CD4-positive, alpha-beta T cell treated with Interleukin-15 for 4 hours (primary cell): ENCODE measurements at places on chromosomes 3 and 15.
A peak's percentile ranks its signal among the peaks of the same experiment; 100 is the strongest.

DNA sequence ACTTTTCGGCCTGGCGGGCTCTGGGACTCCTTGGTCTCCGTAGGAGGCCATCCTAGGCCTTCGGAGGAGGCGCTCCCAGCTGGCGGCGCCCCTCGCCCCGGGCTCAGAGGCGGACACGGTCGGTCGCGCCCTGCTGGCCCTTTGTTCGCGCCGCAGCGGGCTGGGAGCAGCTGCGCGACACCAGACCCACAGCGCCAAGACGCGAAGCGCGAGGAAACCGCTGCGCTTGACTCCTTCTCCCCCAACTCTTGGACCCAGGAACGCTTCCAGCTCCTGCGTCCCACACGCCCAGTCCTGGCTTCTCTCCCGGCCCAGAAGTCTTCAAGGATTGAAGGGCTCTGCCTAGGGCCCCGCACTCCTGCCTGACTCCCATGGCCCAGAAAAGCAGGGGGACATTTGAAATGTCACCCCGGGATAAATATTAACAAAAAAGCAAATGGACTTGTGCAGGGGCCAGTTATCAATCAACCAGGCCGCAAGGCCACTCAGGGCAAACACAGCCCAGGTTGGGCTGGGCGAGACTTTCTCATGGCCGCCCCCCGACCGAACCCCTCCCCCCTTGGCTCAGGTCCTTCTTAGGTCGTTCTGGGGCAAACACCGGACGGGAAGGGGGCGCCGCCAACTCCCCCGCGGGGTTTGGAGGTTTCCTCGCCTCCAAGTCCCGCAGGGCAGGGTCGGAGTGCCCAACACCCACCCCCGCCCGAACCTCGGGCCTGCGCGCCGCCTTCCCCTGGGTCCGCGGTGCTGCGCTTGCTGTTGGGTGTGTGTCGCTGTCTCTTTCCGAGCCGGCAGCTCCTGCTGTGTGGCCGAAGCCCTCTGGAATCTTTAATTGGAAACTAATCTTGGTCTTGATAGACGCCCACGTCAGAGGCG is 5.1 kb downstream of the ONECUT1 start:
- DNase-seq, result no peak

DNA sequence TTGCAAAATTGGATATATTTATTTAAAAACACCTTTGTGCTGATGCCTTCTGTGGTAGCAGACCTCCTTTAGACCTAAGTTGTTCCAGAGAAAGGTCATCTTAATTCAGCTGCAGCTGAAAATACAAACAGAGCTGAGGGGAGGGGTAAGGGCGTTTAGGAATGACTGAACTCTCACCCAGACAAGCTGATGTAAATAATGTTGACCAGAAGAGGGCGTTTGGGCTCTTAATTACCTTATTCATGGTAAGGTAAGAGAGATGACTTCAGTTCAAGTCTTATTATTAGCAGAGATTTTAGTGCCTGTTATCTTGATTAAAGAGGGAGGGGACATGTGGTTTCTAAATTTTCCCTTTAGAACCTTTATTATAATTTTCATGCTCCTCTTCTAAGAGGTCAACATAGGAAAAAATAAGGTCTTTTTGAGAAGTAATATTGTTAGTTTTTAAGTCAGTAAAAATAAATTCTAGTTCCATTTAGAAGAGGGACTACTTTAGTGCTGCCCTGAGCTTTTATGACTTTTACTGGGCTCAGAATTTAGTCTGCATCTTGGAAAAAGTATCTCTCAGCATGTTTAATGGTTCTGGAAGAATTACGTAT is 46.3 kb downstream of the GPR171 start:
- DNase-seq, result peak; percentile 67

DNA sequence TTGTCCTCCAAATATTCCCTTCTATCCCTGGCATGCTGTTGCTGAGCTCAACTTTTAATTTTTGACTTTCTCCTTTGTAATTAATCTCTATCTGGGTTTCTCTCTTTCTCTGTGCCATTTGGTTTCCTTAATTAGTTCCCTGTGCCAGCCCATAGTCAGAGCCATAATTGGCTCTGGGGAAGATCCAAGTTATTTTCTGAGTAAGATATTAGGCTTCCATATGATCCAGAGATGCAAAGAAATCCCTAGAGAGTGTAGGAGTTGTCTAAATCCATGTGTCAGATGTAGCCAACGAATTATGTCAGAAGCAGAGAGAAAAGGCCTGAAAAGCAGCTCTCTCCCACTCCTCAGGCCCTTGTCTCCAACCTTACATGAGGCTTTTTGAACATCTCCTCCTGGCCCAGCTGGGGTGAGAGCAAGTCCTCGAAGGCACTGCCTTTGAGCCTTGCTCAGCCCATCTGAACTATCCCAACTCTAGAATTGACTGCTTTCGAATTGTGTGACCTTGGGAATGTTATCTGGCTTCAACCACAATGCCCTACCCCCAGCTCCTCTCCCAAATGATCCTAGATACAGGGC is 46.4 kb downstream of the MOBP start:
- no peak for DNase-seq

DNA sequence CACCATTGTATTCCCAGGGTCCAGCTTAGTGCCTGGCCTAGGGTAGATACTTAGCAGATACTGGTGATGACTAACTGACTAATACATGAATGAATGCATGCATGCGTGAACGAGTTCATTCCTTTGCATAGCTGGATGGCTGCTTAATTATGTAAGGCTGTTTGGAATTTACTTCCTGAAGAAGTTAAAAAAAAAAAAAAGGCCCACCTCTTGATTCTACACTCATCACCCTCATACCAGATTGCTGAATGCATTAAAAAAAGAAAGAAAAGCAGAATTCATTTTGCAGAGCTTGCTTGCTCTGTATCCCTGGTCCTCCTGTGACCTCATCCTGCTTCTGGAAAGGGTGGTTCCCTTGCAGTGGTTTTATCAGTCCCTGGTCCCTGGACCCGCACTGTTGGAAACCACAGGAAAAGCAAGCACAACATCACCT is 277.6 kb upstream of the CFAP20DC start:
- no peak for DNase-seq

DNA sequence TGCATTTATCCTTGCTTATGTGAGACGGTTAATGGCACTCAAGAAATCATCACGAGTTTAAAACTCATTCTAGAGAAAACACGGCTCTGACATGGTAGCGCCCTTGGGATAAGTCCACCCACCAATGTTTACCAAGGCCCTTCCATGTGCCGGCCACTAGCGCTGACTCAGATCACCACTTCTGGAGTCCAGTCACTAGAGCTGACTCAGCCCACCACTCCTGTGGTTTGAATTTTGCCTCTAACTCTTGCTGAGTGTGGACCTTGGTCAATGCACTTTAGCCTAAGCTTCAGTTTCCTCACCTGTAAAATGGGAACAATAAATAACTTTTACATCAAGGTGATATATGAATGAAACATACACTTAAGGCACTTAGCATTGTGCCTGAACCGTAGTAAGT is 358.4 kb upstream of the PROK2 start:
- DNase-seq, result no peak

GRCh38 chr15:73809728-73810501 is 56.8 kb upstream of the INSYN1 start:
- no peak for DNase-seq

- no peak for DNase-seq
These were observed 18.7 kb downstream of the RTP3 start for GRCh38 chr3:46516521-46516920.

GRCh38 chr3:197186887-197187588 is 111.4 kb downstream of the DLG1 start:
- DNase-seq, result peak; percentile 58

- DNase-seq, result no peak
These were observed 18.2 kb downstream of the ATRIP start for GRCh38 chr3:48464713-48465221.

GRCh38 chr15:100250176-100250800 is 91.5 kb downstream of the ADAMTS17 start:
- no peak for DNase-seq

DNA sequence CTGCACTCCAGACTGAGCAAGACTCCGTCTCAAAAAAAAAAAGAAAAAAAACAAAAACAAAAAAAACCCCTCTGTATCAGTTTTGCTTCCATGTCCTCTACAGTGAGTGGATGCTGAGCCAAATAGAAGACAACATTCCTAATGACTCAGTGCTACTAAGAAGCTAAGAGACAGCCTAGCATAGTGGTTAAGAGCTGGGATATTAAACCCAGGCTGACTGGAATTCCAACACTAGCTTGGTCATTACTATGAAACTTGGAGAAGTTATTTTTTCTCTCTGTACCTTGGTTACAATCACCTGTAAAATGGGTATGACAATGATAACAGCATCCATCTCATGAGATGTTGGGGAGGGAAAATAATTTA is 60.9 kb upstream of the PYGO1 start:
- no peak for DNase-seq

- DNase-seq, result no peak
These were observed 48.8 kb upstream of the LRRFIP2 start for GRCh38 chr3:37223141-37223558.

- peak; percentile 21 for DNase-seq
These were observed 105.9 kb upstream of the HERC1 start for GRCh38 chr15:63939531-63940130.

- no peak for DNase-seq
These were observed 65.4 kb downstream of the SEMA5B start for GRCh38 chr3:122962149-122962548.

DNA sequence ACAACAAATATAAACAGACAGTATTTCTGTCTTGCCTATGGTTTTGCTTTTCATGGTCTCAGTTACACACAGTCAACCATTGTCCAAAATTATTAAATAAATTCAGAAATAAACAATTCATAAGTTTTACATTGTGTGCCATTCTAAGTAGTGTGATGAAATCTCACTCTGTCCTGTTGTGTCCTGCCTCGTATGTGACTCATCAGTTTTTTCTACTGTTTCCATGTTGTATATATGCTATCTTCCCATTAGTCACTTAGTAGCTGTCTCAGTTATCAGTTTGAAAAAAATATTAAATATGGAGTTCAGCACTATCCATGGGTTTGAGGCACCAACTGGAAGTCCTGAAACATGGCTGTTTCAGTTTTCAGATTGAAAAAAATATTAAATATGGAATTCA is 282.4 kb upstream of the GRM7 start:
- no peak for DNase-seq

DNA sequence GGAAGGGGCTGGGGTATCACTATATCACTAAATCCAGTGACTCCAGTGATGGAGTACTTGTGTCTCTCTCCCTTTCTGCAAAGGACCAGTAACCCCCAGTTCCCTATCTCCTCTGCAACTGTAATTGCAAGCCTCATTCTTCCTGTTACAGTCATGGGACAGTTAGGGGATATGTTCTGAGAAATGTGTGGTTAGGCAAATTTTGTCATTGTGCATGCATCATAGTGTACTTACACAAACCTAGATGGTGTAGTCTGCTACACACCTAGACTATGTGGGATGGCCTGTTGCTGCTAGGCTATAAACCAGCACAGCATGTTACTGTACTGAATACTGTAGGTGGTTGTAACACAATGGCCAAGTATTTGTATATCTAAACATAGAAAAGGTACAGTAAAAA is 2.2 kb downstream of the VPS8 start:
- no peak for DNase-seq

GRCh38 chr3:105327662-105328337 is 38.9 kb upstream of the ALCAM start:
- no peak for DNase-seq

GRCh38 chr3:101602731-101603130 is 28.8 kb downstream of the PCNP start:
- no peak for DNase-seq

DNA sequence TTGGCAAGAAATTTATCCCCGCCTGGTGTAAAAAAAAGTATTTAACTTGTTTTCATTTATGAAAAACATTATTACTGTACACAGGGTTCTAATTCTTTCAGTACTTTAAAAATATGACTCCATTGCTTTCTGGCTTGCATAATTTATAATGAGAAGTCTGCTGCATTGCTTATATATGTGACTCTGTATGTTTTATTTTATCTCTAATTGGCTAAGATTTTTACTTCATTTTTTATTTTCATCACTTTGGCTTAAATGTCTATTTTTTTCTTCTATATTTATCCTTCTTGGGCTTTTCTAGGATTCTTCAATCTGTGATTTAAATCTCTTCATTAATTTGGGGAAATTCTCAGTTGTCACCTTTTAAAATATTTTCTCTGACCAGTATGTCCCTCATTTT is 636.6 kb upstream of the NR2F2 start:
- no peak for DNase-seq

DNA sequence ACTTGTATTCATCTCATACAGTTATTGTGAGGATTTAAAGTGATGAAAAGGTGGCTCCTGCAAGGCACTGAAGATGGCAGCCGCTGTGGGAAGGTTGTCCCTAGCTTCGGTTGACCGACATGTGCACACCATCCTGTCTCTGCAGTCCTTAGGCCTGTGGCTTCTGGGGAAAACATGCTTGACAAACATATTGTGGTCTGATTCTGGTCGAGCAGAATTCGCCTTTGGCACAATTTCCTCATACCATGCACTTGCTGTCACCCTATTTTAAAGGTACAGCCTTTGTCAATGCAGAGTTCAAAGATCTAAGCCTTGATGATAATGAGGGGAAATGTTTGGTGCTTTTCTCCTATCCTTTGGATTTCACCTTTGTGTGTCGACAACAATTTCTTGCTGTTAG is 50.9 kb downstream of the PRICKLE2 start:
- DNase-seq, result no peak

DNA sequence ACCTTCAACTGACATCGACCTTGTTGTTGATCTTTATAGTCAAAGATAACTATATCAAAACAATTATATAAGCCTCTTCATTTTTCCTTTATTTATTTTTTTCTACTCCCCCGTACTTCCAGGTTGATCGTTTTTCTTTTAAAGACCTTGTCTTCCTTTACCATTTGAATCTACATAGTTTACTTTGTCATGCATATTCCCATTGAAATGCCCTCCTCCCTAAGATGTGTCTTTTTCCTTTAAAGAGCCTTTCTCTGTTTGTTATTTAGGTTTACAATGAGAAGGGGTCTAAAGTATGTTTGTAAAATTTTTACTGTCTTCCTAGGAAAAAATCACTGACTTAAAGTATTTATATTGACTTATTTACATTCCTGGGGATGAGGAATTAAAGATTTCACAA is 29.4 kb upstream of the ZNF717 start:
- DNase-seq, result no peak

DNA sequence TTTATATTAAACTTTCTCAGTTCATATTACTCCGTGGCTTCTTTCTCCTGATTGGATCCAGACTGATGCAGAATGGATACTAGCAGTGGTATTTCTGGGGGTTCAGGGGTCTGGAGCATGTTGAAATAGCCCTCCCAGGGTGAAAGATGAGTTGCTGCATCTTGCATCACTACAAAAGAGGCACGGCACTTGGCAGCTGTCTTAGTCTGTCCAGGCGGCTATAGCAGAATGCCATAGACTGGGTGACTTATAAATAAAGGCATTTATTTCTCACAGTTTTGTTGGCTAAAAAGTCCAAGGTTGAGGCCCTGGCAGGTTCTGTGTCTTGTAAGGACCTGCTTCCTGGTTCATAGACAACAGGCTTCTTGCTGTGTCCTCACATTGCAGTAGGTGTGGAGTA is 660 bp upstream of the BCL2L10 start:
- DNase-seq, result no peak
